ENCODE measurements at places on chromosomes 12 and 14.

DNA sequence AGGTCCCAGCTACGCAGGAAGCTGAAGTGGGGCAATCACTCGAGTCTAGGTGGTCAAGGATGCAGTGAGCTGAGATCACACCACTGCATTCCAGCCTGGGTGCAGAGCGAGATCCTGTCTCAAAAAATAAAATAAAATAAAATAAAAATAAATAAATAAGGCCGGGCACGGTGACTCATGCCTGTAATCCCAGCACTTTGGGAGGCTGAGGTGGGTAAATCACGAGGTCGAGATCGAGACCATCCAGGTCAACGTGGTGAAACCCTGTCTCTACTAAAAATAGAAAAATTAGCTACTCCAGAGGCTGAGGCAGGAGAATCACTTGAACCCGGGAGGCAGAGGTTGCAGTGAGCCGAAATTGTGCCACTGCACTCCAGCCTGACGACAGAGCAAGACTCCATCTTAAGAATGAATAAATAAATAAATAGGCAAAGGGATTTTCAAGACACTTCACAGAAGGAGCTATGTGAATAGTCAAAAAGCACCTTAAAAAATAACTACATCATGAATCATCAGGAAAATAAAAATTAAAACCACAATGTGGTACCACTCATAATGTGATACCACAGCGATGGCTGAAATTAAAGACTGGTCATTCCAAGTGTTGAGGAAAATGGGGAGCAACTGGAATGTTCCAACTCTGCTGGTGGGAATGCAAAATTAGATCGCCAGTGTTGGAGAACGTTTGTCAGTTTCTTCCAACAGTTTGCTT is 92.9 kb upstream of the TBX3 start:
- no peak for DNase-seq

DNA sequence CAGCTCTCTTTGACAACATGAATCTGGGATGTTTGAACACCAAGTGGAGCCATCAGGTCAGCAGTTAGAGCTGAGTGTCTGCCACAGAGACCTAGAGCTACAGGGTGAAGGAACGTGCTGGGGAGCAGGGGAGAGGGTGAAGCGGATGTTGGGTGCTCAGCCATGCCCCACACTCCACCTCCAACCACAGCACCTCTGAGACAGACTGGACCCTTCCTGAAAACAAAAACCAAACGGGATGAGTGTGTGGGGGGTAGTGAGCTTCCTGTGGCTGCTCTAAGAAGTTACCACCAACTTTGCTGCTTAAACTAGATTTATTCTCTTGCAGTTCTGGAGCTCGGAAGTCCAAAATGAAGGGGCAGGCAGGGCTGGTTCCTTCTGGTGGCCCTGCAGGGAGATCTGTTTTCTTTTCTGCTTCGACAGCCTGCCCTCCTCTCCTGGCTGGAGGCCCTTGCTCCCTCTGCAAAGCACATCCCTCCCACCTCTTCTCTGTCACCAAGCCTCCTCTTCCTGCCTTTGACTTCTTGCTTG is 5.6 kb upstream of the GOLGA3 start:
- peak; percentile 46 for DNase-seq

- DNase-seq, result no peak
Observed at GRCh38 chr14:91111443-91111842, 2.4 kb upstream of the DGLUCY start.

DNA sequence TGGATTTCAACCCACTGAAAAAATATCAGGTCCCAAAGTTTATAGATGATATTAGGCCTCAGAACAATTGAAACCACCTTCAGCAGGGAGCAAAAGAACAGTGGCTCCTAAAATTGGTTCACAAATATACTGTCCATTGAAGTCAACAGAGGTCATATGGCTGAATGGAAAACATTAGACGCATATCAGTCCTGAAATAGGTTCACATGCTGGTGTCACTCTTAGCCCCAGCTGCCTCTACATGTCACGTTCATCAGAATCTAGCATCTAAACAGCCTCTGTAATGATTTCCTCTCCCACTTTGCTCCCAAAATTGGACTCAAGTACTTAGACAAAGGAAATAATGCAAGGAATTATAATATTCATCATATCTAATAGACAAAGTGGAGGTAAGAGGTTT is 8.7 kb downstream of the FLRT2 start:
- DNase-seq, result no peak

DNA sequence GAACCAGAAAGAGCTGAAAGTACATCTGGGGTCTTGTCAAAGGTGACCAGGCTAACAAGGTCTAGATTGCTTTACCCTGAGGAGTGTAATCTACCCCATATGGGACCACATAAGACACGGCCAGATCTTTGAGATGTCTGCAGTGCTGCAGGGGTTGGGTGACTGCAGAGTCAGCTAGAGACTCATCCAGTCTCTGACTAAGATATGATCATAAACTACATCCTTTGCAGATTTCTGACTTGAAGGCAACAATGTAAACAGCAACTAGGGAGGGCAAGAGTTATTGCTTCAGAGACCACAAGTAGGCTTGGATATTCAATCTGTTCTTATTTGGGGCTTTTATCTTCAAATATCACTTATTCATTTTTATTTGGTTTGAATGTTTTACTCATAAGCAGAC is 1080.5 kb upstream of the FOXG1 start:
- no peak for DNase-seq

- peak; percentile 44 for DNase-seq
Observed at GRCh38 chr12:7915661-7916403, 20.2 kb downstream of the SLC2A3 start.

- no peak for DNase-seq
Observed at GRCh38 chr12:90008277-90008676, 299.6 kb upstream of the ATP2B1 start.

Data from activated T-cell treated with anti-CD3 and anti-CD28 coated beads, Interleukin-2, amount 50 U/mL, for 48 hours (primary cell).